Spleen (tissue), 13 donors: ENCODE measurements at places on chromosomes 1 and 21.
A peak's percentile ranks its signal among the peaks of the same experiment; 100 is the strongest.

- DNase-seq = no peak
These were observed 136.7 kb downstream of the TLR5 start for GRCh38 chr1:223006371-223006770.

- DNase-seq = no peak
These were observed 42.0 kb downstream of the VPS26C start for GRCh38 chr21:37224861-37225839.

GRCh38 chr21:36860736-36861594 is 105.5 kb downstream of the HLCS start:
- no peak for DNase-seq

GRCh38 chr1:188056011-188056410 is 1227.3 kb downstream of the PLA2G4A start:
- DNase-seq = no peak

DNA sequence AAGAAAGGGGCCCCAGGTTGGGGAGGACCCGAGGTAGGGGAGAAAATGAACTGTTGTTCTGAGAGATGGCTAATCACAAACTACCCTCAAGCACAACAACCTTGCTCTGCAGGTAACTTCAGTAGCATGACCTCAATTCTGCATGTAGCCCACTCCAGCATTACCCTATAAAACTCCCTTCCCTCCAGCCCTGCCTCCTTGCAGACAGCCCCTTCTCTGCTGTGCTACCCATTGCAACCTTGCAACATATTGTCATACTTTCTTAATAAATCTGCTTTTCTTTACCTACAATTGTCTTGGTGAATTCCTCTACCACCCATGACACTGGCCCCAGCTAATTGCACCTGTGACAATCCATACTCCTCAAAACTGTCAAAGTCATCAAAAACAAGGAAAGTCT is 428.9 kb downstream of the MATN1 start:
- no peak for DNase-seq

DNA sequence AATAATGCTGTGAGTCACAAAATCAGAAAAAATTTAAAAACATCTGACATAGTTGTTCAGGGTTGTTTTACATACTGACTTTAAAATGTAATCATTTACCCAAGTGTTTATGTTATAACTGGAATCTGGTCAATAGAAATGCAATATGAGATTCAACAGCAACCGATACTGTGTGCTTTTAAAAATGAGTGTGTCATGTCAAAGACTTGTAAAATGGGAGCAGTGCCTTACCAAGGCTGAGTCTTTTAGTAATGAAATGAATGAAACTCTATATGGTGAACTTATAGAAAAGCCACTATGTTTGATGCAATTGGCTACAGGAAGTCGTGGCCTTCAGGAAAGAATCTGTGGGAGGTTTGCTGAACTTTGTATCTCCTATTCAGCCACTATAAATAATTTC is 570.2 kb downstream of the DPYD start:
- no peak for DNase-seq

- no peak for DNase-seq
These were observed 91.9 kb upstream of the IRF2BP2 start for GRCh38 chr1:234701737-234702341.

- no peak for DNase-seq
These were observed 155.5 kb downstream of the PTGER3 start for GRCh38 chr1:70892140-70892539.

DNA sequence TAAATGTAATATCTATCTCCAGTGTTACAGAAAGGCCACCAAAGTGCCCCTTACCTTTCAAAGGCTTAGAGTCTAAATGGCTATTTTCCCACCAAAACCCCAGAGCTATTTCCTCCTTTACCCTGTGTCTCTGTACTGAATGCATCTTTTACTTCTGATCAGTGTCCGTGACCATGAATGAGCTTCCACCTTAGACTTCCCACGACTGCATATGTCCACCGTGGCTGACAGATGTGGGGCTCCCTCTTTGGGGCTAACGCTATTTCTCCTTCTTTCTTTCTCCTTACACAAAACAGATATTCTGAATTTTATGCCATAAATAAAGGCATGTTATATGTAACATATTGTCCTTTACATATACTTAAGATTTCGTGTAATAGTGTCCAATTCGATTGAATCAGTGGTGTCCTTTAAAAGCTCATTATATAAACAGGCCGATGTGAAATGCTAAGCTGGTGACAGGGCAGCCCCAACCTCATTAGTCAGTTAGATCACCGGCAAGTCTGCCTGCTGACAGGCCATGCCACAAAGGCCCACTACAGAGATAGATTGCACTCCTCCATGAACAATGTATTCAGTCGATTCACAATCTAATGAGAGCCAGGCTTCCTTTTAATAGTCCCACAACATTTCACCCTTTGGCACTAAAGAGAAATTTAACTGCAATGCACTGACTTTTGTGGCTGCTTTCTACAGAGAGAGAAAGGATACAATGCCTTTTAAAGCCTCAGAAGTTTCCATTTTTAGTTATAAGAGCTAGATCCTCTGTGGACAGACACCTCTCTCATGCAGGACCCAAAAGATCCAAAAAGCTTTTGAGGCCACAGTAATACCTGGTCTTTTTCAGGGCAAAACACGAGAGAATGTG is 297.9 kb downstream of the PCP4 start:
- DNase-seq = no peak

GRCh38 chr1:244866355-244866754 is 2.0 kb upstream of the HNRNPU start:
- no peak for DNase-seq

DNA sequence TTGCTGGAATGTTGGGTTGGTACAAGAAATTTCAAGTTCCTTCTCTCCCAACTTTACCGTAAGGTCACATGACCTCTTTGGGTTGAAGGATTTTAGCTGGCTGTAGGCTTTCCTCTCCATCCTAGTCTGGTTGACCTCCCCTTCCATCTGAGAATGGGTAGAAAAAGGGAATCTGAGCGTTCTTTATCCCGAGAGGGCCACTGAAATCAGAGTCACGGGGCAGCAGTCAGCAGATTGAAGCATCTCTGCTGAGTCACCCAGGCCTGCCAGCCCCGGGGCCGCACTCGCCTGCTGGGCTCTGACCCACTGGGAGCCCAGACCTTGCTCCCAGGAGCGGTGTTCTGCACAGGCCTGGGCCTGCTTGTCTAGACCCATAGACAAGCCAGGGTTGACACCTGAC is 31.0 kb downstream of the TMCC2 start:
- DNase-seq = no peak

GRCh38 chr1:213993929-213994328 is 6.2 kb downstream of the PROX1 start:
- no peak for DNase-seq

DNA sequence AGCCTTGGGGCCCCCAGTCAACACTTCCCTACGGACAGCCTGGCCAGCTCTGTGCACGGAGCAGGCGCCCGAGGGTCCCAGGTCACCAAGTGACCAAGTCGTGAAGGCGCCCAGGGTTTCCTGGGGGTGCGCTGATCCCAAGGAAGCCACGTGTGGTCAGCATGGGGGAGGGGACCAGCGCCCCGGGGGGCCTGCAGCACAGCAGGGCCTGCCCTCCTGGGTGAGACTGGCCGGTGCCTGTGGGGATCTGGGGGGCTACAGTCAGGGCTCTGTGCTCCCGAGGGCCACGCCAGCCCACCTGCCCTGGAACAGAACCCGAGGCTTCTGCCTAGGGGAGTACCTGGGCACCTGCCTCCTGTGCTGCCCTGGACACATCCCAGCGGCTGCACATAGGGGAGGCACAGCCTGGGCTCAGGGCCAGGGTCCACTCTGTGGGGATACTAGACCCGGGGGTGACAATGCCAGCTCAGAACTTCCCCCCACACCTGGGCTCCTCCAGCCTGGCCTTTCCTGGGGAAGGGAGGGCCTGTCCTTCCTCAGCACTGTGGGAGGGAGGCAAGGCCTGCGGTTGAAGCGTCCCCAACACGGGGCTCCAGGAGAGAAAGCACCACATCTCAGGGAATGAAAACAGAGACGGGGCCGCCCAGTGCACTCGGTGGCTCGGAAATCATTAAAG is 6.2 kb upstream of the POFUT2 start:
- DNase-seq = peak; percentile 77

DNA sequence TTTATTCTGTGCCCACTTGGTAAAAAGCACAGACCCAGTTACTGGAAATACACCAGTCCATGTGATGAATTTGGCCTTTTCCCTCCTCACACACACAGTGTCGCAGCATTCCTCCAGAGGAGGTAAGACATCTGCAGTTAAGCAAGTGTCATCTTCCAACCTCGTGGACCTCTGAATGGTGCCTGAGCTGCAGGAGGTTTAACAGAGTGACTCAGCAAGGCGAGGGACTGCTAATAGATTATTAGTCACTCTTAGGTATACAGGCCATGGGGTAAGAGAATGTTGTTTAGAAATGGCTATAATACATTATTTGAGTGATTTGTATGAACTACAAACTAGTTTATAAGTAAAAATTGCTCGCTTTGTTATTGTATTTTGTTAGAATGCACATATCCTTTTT is 8.6 kb upstream of the LRRC8B start:
- DNase-seq = no peak

DNA sequence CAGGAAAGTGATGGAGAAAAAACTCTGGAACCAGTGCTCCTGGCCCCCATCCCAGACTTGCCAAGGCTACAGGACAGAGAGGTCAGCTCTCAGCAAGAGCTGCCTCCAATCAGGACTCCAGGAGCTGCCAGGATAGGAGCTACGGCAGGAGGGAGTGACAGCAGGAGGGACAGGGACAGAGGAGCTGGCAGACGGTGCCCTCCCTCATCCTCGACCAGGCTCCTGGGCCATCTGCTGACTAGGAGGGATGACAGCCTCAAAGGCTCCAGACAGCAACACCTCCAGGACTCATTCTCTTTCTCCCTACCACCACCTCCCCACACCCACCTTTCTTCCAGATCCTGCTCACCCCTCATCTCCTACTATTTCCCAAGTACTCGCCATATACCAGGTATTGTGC is 22.7 kb downstream of the DLGAP3 start:
- no peak for DNase-seq

GRCh38 chr1:90707363-90707710 is 9.8 kb downstream of the BARHL2 start:
- DNase-seq = peak; percentile 76

DNA sequence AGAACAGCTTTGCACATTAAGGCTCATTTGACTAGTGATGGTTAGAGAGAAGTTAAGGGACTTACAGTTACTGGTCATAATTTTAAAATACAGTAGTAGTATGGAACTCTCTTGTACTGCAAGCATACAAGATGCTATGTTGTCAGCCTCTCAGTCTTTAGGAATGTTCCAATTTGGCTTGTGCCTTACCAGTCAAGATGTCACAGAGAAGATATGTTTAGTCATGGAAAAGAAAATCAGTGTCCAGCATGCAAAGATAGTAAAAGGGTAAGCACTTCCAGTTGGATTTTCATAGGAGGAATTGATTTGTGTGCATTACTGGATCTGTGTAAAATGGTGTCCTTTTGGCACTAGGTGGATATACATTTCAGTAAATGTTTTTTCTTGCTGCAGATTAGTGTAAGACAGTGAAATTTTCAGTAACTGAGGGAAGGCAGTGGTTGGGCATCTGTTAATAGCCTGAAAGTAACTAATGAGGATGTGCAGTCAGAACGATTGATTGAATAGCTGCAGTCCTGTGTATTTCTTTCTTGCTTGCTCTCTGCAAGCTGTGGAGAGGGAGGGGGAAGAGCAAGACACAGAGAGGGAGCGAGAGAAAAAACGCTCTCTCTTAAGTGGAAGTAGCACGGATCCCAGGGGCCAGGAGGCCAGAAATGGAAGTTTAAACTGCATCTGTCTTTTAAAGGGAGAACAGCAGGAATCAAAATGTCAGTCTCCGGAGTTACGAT is 108.2 kb downstream of the CLEC20A start:
- DNase-seq = no peak

- DNase-seq = no peak
These were observed 25.0 kb upstream of the TSPAN2 start for GRCh38 chr1:115114308-115114707.

GRCh38 chr1:245972476-245972875 is 534.6 kb downstream of the SMYD3 start:
- no peak for DNase-seq

DNA sequence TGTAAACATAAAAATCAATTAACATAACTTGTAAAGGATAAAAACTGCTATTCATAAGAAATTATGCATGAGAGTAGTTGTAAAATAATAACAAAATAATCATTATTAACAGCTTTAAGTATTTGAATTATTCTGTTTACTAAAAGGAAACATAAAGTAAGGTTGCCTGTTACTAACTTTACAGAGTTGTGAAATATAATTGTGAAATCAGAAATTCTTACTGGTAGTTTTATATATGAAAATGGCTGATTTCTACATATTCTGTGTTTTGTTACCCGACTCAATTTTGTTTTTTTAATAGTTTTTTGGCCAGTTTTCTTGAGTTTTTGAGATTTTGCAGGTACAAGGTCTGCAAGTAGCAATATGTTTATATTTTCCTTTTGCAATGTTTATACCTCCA is 27.8 kb downstream of the FNBP1L start:
- DNase-seq = no peak

DNA sequence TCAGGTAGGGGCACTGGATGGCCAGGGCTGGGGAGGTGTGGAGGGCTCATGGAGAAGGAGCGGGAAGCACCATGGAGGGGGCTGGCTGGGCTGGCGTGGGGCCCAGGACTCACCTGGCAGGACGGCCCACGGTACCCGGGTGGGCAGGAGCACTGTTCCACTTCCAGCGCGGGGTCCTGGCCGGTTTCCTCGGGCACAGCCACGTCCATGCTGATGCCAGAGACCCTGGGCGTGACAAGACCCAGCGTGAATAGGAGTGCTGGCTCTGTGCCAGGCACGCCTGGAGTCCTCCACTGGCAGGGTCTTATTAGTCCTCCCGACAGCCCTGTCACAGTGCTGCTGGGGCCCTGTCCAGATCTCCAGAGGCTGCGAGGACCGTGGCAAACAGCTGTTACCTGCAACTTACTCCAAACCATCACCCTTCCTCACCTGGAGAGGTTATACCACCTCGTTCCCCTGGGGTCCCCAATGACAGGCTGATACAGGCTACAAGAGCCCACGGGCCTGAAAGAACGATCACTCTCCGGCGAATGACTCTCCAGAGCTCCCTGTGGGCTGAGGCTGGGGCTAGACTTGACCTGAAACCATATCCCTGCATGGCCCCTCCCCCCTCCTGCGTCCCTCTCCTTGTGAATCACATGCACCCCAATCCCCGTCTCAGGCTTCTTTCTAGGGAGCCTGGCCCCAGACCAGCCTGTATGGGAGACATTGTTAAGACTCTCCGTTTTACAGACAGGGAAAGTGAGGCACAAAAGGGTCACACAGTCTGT is 62.1 kb downstream of the HSPG2 start:
- no peak for DNase-seq
